ENCODE measurements at places on chromosomes 7 and 10.

- DNase-seq = no peak
These were observed 240.1 kb downstream of the TRIL start for GRCh38 chr7:28718055-28718481.

DNA sequence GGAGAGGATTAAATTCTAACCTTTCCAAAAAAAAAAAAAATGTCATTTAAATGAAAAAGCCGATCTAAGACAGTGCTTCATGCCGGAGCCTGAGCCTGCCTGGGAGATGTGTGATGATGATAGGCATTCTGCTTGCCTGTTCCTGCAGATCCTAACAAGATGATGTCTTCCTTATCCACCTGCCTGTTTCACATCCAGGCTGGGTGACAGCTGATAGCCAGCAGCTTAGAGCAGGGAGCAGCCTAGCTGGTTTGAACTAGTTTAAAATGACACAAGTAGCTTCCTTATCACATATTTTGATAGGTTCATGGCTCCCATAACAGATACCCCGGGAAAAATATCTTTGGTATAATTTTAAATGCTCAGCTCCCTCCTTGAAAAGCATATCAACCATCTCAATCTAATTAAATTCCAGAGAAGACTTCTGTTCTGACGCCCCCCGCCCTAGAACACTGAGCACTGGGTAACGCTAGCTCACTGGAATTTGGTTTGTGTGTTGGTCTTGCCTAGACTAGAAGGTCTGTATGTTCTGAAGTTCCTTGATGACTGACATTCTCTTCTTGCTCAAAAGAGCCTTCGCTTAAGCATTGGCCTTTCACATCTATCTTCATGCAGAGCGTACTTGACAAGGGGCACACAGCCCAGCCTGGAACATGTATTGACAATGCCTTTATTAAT lies 96.9 kb upstream of the FGFR2 start:
- no peak for DNase-seq

DNA sequence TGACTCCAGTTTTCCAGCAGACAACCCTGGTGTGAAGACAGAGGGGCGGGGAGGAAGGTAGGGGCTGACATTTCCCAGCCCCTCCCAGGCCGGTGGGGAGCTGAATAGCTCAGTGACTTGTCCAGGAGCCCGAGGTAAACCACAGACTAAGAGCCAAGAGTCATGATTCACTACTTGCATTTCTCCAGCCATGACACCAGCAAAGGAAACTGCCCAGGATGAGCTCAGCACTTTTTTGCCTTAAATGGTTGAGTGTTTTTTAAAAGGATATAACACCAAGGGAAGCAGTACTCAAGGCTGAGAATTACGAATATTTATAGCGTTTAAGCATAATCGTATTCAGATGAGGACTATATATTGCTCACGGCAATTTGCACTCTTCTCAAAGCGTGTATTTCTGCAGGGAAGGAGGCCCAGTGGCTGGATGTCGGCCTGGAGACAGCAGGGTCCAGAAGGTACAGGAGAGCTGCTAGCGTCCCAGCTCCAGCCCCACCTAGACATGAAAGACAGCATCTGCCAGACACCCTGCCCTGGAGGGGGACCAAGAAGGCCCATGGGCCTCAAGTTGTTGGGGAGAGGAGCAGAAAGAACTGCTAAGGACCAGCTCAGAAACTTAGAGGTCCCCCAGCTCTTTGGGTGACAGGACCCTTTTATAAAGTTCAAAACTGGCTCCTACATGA lies 141.4 kb downstream of the GRID1 start:
- DNase-seq = no peak

- DNase-seq = peak; percentile 52
These were observed 683 bp upstream of the ENTPD7 start for GRCh38 chr10:99658622-99659030.

DNA sequence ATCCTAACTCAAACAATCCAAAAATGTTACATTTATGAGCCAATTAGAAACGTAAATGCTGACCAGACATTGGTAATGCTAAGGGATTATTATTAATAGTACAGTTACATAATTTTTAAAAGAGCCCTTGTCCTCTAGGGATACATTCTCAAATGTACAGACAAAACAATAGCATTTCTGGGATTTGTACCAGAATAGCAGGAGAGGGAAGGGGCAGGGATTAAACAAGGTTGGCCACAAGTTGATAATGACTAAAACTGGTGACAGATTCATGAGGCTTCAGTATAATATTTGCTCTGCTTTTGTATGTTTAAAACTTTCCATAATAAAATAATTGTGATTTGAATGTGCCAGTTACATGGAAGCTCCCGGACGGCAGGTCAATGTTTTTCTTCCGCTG lies 27.0 kb downstream of the HSPA12A start:
- no peak for DNase-seq

DNA sequence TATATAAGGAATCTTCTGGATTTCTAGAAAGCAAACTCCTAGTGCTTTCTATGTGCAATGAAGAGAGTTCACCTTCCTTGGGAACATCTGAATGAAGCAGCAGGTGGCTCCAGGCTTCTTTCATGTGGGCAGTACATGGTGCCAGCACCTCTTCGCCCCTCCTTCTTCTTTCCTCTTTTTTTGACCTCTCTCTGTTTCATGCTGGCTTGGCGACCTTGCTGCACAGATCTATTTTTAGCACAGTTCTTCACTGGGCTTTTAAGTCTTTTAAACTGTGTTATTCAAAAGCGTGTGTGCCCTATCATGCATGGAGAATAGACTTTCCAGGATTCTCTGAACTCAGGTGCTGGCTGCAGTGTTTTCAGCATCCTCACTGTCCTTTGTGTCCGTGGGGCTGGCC lies 400.3 kb upstream of the PRKCQ start:
- no peak for DNase-seq

DNA sequence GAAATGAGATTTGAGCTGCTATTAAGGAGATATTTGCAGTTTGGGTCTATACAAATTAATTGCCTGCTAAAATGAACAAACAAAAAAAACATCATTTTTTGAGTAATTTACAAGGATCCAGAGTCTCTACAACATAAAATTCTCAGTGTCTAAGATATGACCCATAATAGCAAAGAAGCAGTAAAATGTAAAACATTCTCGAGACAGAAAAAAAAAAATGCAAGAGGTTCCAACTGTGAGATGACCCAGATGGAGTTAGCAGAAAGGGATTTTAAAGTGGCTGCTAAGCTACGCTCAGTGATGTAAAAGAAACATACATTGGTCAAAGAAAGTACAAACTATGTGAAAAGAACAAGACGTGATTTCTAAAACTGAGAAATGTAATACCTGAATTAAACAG lies 471.0 kb downstream of the SH2D4B start:
- DNase-seq = no peak

DNA sequence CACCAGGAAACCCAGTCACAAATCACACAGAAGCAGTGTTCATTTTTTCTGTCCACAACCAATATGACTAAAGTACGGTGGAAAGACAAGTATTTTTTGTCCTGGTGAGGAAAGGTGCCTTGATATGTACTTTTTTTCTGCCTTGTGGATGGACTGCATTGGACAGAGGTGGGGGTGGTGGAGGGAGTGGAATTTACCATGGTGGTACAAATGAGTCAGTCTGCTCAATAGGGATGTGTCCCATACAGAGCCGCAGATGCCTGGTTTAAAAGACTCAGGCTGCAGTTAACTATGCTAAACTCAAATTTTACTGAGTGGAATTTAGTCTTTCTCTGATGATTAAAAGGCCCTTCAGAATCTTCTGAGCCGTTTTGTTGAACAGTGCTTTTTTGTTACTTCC lies 674.5 kb upstream of the GALNT17 start:
- DNase-seq = no peak

GRCh38 chr10:35921866-35922350 lies 279.8 kb upstream of the FZD8 start:
- DNase-seq = no peak

GRCh38 chr10:46020344-46020657 lies 10.1 kb downstream of the NCOA4 start:
- no peak for DNase-seq

GRCh38 chr7:117385363-117386109 lies 41.8 kb downstream of the ASZ1 start:
- DNase-seq = no peak

DNA sequence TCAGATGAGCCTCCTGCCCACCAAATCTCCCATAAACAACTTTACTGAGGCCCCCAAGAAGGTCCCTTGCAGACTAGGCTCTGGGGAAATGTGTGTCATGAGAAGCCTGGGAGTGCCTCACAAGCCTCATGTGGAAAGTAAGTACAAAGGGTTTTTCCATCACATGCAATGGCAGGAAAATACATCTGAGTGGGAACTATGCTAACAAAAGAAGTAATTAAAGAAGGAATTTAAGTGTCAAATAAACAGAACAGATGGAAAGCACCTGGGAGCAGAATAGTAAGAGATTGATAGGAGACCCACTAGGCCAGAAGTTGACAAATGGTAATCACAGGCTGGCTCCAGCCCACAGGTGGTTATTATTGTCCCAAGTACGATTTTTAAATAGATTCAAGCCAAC lies 20.5 kb downstream of the GSAP start:
- DNase-seq = no peak

DNA sequence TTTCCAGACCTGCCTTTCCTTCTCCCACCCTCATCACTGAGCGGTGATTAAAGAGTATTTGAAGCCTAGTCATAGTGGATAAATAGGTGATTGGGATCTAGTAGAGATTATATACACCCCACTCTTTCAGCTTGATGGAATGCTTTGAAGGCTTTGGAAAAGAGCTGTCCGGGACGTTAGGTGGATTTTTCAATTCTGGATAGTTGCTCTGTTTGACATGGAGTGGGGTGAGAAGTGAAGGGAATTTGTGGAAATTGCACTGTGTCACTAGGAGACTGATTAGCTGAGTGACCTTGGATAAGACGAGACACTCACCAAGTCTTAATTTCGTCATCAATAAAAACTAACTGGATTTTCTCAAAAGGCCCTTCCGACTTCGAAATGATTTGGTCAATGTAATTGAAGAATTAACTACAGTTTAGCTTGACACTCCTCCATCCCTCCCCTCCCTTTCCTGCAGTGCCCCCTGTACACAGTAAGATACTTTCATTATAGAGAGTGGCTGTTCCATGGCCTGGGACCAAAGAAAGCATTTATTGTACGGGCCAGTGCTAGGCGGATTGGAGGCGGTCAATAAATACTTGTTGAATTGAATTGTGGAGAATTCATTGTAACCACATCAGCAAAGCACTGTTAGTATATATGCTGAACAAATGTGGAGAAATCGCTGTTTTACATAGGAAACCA lies 962 bp downstream of the ZKSCAN1 start:
- DNase-seq = no peak

DNA sequence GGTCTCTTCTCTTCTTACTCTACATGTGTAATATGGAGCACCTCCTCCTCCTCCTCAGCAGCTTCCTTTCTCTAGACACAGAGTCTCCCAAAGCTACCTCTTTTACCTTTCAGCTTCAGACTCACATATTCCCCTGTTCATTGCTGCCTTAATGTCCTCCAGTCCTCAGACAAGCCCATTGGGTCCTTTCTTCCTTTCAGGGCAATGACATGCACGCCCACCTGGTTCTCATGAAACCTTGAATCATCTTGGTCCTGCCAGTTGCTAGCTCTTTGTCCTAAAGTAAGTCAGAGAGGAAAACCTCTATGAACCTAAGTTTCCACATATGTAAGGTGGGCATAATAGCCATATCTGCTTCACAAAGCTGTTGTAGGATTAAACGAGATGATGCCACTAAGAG lies 227.0 kb downstream of the RPS24 start:
- no peak for DNase-seq

DNA sequence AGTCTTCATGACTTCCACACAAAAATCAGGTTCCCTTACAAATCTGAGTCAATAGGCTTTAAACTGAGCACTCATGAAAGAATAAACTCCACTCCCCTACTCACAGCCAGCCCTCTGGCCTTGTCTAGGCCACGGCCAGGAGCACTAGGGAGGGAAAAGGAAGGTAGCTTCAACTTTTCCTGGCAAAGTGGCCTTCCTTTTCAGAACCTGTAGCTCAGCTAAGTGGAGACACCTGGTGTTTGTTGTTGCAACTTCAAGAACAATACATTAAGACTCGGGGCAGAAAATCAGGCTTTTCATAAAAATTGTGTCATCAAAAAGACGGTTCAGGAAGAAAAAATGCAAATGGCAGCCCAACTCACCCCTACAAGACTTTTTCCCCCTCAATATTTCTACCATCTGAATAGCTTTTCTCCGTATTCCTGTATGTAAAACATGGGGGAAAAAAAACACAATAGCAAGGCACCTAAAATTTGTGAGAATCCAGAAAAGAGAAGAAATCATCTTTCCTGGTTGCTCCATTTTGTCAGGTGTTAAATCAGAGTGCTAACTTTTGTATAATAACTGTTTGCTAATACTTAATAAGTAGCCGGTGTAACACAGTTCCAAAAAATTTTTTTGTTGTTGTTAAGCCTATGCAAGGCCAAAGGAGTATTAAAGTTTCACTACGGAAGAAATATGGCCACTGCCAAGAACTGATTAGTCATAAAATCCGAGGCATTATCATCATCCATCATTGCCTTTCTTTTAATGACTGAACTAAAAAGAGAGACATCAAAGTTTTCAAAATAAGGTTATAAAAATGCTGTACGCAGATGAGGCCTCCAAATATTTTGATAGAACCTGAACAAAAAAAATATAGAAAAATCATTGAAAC lies 66.2 kb upstream of the ARID5B start:
- DNase-seq = no peak

DNA sequence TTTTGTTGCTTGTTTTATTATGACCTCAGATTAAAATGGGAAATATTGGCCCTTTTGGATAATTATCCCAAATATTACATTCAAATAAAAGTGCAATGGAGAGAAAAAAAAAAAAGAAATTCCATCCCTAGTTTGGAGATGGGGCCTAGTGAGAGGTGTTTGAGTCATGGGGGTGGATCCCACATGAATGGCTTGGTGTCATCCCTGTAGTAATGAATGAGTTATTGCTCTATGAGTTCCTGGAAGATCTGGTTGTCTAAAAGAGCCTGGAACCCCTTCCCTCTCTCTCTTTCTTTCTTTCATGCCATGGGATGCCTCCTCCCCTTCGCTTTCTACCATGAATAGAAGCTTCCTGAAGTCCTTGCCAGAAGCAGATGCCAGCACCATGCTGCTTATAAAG lies 44.3 kb downstream of the MSRB2 start:
- no peak for DNase-seq
